Cerebellar nuclear complex (tissue), 1 donor: ENCODE measurements at places on chromosomes 4 and X.

DNA sequence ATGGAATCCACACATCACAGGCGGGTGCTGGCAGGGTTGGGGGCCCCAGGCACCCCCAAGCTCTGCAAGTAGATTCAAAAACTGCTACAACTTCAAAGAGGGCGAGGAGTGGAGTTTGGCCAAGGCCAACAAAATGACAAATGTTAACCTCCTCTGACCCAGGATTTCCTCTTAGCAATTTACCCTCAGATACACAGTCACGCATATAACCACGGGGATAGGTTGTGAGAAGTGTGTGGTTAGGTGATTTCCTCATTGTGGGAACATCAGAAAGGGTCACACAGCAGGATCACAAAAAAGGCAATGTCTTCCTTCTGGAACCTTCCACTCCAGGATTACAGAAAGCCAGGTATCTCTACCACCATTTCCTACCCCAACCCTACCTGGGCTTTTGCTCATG is 62.4 kb downstream of the C4orf50 start:
- no peak for DNase-seq

GRCh38 chrX:44903107-44903506 is 30.1 kb downstream of the KDM6A start:
- no peak for DNase-seq

- DNase-seq: no peak
Observed at GRCh38 chr4:15636818-15637217, 18.3 kb downstream of the FBXL5 start.

GRCh38 chr4:128060121-128060698 is 902 bp upstream of the LARP1B start:
- no peak for DNase-seq

DNA sequence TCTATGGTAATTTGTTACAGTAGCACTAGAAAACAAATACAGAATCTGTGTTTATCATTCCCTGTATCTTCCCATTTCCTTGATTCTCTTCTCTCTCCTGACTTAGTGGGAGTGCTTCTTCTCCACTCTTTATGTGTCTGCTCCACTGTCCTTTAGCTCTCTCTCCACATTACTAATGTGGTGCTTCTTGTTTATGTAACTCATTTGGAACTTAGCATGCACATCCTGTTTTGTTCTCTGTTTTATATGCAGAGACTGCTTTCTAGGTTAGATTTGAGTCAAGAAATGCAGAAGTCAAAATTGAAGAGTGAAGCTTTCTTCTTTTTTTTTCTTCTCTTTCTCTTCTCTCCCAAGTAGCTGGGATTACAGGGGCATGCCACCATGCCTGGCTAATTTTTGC is 25.9 kb downstream of the ADH1A start:
- no peak for DNase-seq

DNA sequence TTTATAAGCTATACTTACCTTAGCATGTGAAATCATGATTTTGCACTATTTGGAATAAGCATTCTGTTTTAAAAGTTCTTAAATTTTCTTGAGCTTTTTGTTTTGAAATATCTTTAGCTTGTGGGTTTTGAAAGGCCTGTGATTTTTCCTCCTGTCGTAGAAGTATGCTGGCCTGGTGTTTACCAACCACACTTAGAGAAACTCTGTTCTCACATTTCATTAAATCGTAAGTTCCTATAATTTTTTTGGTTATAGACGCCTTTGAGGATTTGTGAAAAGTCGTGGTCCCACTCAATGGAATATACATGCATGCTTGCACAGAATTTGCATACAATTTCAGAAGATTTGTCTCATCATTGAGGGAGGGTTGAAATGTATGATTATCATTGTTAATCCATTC is 63.6 kb downstream of the PDLIM5 start:
- no peak for DNase-seq
